ENCODE measurements at places on chromosomes 4 and X.

DNA sequence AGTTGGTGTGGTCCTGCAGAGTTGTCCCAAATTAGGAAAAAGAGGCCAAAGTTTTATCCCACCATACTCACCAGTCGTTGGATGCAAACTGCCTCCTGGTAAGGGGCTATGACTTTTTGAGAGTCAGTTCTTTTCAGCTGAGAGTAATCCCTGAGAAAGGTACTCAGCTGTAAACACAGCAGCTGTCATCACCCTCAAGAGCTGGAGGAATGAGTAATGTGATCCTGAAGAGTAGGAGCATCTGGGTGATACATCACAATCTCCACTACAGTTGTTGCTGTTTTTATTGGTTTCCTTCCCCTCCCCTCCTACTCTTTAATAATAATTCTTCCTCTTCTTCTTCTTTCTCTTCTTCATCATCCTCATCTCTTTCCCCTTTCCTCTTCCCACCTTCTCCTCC is 5.7 kb downstream of the MAGEE1 start:
- no peak for DNase-seq

GRCh38 chr4:7645158-7645557 is 210.4 kb upstream of the PSAPL1 start:
- DNase-seq, result no peak

GRCh38 chr4:128346054-128346716 is 58.6 kb upstream of the PGRMC2 start:
- no peak for DNase-seq

DNA sequence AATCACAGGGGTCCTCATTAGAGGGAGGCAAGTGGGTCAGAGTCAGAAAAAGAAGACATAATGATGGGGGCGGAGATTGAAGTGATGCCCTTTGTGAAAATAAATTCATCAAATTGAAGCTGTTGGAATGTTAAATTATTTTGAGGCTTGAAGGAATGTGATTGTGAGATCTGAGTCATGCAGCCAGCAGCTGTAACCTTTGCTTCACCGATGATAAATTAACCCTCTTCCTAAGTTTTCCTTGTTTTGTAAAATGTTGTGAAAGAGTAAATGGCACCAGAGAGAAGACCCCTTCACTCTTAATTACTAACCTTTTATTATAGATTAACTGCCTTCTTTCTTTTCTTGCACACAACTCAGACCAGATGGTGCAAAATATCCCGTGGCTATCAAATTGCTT is 47.7 kb upstream of the FAM9A start:
- no peak for DNase-seq

DNA sequence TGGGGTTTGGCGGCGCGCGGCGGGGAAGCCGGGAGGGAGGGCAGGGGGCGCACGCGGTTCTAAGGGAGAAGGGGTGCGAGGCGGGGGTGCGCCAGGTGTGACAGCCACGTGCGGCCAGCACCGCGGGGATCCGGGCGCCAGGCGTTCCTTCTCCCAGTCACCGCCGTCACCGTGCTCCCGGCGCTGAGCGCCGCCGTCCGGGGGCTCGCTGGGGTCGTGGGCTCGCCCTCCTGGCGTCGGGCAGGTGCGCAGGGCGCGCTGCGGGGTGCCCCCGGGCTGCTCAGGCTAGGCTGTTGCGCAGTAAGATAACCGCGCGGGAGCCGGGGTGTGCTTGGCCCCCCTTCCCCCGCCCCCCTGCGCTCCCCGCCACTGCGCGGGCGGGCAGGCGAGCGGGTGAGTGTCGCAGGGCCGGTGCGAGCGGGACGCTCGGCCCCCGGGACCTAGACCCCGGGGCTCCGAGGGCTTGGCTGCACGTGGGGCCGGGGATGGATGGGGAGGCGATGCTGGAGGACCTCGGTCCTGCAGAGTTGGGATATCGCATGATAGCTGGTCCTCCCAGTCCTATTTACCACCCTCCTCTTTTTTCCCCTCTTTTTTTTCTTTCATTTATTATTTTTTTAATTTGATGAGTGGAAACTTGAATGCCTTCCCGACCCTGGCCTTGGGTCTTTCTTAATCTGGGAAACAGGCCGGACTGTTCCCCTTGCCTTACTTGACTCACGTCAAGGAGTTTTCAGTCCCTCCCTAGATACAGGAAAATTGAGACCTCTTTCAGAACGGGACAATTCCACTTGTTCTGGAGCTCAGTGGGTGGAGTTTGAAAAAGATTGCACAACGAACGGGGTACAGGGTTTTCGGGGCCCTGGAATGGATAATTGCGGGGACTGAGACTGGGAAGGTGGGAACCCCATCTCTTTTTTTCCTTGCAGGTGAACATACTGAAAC is 797 bp downstream of the TXLNG start:
- peak; percentile 2 for DNase-seq

GRCh38 chr4:70818173-70818855 is 21.4 kb downstream of the GRSF1 start:
- no peak for DNase-seq

DNA sequence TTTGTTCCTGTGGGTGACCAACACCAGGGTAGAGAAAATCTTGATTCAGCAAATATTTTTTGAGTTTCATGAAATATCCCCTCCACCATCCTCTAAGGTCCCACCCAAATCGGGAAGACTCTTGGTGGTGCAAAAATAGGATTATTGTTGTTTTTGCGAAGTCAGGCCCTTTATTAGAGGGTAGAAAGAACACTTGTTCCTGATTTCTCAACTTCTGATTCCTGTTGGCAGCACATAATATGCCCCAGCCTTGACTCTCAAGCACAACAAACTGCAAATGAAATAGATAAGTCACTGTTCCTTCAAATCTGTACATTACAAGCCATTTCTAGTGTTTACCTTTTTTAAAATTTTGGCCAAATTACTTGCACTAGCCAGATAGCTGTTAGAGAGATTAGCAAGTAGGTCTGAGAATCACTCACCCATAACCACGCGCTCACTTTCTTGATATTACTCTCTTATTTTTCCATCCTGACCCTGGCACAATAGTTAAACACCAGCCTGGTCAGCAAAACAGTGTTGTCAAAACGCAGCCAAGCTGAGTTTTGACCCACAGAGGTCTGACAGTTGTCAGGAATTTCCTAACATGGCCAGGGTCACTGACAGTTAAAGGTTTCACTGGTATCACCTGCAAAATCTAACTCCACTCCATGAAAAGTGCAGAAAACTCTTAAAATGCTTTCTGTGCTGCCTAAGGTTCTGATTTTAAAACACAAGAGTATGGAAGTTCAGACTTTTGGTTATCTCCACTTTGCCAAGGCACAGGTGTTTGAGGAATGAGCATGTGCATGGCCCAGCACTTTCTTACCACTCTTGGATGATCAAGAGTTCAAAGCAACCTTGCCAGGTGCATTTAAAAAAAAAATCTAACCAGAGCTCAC is 69.8 kb downstream of the RBM47 start:
- peak; percentile 52 for DNase-seq

DNA sequence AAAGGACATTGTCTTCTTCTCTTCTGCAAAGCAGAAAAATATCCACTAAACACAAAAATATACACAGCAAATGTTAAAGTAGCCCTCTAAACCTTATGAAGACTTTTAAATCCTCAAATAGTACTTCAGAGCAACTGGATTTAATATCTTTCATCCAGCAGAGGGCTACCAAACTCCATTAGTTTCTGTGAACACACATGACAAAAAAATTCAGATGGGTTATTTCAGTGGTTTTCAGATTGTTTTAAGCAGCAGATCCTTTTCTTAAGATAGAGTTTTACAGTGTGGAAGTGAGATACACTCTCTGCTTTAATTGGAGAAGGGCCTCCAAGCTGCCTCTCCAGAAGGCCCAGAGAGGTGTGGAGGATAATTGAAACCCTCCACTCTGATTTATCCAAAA is 56.7 kb downstream of the ANK2 start:
- no peak for DNase-seq

DNA sequence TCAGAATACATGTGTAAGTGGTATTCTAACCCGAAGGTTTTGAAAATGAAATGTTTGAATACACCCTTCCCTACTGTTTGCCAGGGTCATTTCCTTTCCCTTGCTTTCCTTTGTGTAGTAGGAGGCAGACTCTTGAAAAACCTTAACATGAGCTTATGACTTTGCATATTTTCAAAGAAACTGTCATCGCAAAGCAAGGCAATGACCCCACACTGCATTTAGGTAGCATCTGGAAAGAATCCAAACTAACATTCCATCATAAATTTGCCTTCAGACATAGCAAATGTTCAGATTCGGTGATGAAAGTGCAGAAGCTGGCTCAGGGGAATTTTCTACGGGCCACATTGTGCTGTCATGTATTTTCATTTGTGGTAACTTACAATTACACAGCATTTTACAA is 32.3 kb downstream of the SH2D1A start:
- no peak for DNase-seq

- DNase-seq, result no peak
Observed at GRCh38 chrX:80388206-80388605, 32.0 kb upstream of the TENT5D start.

DNA sequence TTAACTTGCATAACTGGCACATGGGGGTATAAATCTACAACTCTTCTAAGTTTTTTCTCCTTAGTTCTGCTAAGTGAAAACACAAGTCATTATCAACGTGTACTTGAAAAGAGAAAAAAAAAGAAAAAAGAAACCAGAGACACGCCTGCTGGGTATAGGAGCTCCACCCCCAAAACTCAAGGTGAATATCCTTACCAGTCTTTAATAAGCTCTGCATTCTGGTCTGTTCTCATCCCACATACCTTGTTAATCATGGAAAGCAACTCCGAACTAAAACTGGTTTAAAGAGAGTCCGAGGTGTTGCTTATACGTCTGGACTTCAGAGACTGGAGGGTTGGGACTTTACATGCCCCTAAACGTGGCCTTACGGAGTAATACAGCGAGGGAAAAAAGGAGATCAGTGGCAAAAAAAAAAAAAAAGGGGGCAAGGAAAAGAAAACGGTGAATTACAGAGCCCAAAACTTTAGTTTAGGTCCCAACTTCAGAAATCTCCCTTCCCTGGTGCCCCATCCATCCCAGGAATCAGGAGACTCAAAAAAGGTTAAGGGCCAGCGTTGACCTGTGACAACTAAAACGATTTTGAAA is 1.0 kb downstream of the PGRMC2 start:
- no peak for DNase-seq

Measured in T-helper 2 cell (primary cell).